Activated T-cell treated with anti-CD3 and anti-CD28 coated beads, Interleukin-2, amount 50 U/mL, for 72 hours (primary cell): ENCODE measurements at places on chromosomes 1 and 21. TPM values are rescaled to one million over a fixed set of nuclear protein-coding genes. Genes with fewer than 3 reads are reported as not detected.

Gene KCNK1
- 5.9 TPM for total RNA-seq

Gene GNG4
- total RNA-seq: 13.9 TPM

Gene SPRR2F
- not detected for total RNA-seq

Gene CD48
- 220 TPM for total RNA-seq

Gene TAS1R1
- total RNA-seq: not detected
